Activated naive CD8-positive, alpha-beta T cell treated with anti-CD3 and anti-CD28 coated beads, Interleukin-2, amount 10 ng/mL, durations not matched to agents 7 days and 5 days (primary cell): ENCODE measurements at places on chromosomes 7 and 10. TPM values are rescaled to one million over a fixed set of nuclear protein-coding genes. Genes with fewer than 3 reads are reported as not detected.

DNA sequence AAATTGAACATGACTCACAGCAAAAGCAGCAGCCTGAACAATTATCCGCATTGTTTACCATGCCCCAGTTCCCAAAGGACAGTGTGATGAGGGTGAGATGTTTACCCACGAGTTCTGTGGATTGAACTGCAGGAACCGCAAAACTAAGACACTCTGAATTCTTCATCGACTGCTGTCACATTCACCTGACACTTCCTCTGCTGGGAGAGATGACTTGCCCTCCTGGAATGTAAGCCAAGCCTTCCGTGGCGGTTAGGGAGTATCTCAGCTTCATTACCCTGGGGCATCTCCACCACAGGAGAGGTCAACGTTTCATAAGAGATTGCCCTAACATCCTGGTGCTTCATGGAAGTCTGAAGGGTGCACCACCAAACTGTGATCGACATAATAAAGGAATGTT, 374.6 kb upstream of the ADARB2 start:
- H3K4me3 ChIP-seq: no peak overlapping the region
- H3K36me3 ChIP-seq: no peaks in the 10 kb centered on the region
- no peak overlapping the region for H3K27ac ChIP-seq
- peaks cover 2% of the 10 kb centered on the region for H3K27me3 ChIP-seq

- no peak for DNase-seq
- H3K36me3 ChIP-seq: peaks cover 36% of the 10 kb centered on the region
Measured at GRCh38 chr10:1049425-1049958, 573 bp upstream of the IDI1 start.

DNA sequence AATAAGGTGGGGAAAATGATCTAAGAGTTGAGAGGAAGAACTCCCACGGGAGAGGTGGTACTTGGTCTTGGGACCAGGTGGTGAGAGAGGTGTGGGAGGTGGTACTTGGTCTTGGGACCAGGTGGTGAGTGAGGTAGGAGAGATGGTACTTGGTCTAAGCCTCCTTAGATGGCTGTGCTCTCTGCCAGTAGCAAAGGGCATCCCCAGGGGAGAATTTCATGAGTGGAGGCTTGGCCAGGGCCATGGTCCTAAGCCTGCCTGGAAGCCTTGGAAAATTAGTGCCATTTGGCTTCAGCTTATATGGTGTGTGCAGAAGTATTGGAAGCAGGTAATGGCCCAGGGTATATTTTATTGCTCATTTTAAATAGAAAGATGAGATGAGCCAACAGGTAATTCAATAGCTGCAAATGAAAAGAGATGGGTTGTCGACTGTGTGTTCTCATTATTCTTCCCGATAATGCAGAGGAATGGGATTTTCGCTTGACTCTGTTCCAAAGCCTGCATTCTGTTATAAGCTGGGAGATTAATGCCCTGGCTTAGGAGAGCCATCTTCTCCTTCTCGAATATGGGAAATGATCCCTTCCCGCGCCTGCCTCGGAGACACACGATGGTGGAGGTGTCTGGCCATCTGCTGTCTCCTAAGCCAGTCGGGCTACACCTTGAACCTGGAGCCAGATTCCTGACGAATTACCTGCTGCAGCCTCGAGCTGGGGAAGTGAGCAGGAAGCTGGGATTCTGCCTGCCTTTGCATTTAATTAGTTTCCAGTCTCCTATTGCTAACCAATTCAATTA, 287.8 kb downstream of the GALNT17 start:
- no peaks in the 10 kb centered on the region for H3K36me3 ChIP-seq
- H3K4me1 ChIP-seq: no peaks in the 10 kb centered on the region
- no peak for DNase-seq
- no peak overlapping the region for H3K4me3 ChIP-seq
- H3K27ac ChIP-seq: no peak overlapping the region

The SPDYE9 gene
- total RNA-seq: not detected
